ENCODE measurements at places on chromosomes 16 and 17.
A peak's percentile ranks its signal among the peaks of the same experiment; 100 is the strongest.

DNA sequence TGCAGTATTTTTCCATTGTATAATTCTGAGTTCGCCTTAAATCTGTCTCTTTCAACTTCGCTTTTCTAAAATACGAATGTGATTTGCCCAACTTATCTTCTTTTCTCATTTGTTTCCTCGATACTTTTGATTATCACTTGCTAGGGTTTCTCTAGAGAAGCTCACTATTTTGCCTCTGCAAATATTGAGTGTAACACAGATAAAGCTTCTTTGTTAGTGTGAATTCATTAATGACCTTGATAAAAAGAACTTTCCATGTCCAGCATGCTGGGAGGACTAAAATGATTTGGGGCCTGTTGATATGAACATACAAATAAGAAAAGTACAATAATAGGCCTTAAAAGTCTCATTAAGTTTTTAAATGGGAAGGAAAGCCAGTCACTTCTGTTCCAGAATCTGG lies 303.3 kb downstream of the MAP2K6 start:
- DNase-seq, result no peak

DNA sequence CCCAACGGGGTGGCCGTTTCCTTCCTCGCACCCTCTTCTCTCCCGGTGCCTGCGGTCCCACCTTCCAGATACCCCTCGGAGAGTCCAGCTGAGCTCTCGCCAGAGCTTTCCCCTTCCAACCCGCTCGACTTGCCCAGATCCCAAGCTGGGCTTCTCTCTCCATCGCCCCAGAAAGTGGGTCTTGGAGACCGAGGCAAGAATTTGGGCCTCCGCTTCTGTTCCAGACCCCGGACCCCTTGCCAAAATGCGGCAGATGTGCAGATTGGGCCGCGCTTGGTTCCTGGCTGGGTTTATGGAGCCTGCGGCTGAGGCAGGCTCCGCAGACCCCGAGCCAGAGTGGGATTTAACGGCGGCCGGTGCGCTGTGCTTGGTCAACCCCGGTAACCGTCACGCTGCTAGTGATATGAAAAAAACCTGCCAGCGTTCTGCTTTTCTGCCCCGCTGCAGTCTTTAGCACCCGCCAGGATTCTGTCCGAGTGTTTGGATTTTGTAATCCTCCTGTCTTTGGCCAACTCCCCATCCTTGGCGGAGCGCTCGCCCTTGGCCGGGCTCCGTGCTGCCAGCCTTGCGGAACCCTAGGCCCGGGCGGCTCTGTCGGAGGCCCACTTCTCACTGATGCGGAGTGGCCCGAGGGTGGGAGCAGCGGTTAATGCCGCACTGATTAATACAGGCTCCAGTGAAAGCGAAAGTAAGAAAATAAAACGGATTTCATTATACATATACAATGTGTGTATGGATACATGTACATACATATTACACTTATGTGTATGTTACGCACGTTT lies 754 bp upstream of the SLFN11 start:
- peak; percentile 6 for DNase-seq

DNA sequence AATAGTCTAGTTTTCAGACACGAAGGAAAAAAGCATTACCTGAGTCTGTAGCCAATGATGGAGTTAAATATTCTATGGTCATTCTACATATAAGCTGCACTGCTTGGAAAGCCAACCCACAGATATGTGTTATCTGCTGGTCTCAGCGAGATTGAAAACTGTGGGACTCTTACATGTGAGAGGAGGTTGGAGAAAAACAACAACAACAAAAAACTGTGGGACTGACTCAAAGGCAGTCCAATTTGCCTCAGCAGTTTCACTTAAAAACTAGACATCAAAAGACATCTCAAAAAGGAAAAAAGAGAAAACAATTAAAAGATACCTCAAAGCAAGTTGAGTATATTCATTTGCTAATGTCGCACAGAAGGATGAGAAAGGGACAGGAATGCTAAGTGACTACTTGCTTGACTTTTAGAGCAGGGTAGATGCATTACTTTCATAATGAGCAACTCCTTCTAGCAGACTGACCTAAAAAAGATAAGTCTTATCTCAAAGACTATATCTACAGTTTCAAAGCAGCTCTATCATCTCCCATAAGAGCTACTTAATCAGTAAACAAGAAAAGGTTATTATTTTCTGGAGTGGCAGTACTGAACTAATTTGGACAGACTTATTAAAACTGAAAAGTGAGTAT lies 35.5 kb upstream of the ITGA2B start:
- DNase-seq, result no peak

DNA sequence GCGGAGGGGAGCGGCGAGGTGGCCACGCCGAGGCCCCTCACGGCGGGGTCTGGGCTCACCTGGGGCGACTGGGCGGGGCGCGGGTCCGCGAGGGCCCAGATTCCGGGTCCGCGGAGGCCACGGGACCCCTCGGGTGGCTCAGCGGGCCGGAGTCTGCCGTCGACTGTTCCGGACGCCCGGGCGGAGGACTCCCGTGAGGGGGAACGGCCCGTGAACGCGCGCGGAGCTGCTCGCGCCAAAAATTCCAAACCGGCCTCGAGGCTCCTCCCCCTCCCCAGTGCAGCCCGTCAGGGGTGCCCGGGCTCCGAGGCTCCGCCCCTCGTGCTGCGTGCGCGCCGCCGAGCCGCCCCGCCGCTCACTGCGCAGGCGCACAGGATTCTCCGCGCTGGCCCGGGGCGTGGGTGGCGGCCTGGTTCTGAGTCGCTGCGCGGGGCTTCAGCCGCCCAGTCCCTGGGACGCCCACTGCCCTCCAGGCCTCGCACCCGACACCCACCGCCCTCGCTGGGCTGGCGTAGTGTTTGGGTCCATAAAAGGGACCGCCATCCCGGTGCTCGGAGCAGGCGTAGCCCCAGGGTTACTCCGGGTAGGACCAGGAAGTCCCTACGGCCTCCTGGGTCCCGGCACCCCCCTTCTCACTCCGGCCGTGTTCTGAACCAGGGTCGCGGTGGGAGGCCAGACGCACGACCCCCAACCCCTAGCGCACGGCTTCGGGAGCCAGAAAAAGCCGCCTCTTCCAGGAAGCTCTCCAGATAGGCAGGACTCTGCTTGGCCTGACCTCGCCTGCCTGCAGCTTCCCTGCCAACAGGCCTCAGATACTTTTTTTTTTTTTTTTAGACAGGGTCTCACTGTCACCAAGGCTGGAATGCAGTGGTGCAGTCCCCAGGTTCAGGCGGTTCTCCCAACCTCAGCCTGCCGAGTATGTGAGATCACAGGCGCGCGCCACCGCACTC lies at the start of gene PKMYT1:
Gene PKMYT1 (minus strand): TSS at position 220 of the 950 bp plus-strand sequence. CDS start 789 bp downstream, outside the sequence.
- peak; percentile 92 for DNase-seq

GRCh38 chr16:67104061-67104460 lies 5.7 kb upstream of the PHAF1 start:
- no peak for DNase-seq
